Cortex of kidney (tissue), 1 donor: ENCODE measurements at places on chromosomes 12 and 14.

- no peak for DNase-seq
Measured at GRCh38 chr14:105168496-105168978, at the start of gene JAG2. TSS of gene JAG2 (minus strand) at chr14:105168776. CDS start at chr14:105168420, 356 bp downstream.

- DNase-seq = no peak
Measured at GRCh38 chr12:26713885-26714383, 119.1 kb downstream of the ITPR2 start.

DNA sequence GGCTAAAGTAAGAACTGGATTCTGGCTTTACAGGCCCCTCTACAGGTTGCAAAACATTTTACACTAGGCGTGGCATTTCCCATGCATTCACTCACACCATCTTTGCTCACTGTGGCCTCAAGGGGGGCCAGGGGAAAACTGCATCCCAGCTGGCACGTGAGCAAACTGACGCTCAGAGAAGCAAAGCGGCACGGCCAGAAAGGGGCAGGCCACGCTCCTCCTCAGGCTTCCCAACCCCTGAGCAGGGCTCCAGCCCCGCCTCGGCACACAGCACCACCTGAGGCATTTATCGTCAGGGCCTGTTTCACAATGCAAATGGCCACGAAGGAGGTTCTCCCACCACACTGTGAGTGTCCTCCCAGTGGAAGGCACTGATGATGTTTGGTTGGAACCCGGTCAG, 90.8 kb downstream of the BCL11B start:
- DNase-seq = no peak

DNA sequence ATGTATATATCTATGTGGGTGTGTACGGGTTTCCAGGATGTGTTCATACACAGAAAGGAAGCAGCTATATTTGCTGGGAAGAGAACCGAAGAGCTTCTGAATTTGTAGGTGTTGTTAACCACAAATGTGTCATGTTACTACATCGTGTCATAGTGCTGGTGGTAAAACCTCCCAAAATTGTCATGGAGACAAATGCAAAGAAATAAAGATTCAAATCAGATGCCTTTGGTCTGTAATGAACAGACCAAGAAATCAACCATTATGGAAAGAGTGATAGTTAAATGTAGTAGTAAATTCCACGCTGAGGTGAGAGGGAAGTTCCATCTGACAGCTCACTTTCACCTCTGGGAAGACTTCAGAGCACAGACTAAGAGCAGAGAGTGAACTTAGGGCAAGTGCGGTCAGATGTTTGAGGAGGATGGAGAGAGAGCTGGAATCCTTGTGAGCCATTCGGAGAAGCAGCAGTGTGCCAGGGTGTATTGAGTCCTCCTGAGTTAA, 487.5 kb downstream of the TMEM121 start:
- no peak for DNase-seq

DNA sequence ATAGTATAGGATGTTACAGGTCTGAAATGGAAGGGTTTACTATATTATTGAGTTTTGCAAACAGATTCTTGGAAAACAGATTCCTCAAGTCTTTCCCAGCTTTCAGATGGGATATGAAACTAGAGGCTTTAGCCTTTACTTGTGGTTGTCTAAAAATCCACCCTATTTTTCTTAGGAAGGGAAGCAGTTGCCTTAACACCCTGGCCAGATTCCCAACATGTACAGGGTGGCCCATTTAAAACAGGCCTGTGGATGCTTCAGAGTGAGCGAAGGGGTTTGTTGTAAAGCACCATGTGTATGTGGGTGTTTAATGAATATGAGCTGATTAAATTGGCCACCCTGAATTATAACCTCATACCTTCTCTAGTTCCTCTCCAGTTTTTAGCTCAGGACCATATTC, 415.9 kb downstream of the ZFP36L1 start:
- no peak for DNase-seq

- DNase-seq = no peak
Measured at GRCh38 chr12:73612551-73612950, 925.1 kb upstream of the ATXN7L3B start.

GRCh38 chr12:130661486-130662255, 54.4 kb downstream of the RIMBP2 start:
- DNase-seq = no peak

- DNase-seq = no peak
Measured at GRCh38 chr12:51798501-51798900, 50.0 kb downstream of the FIGNL2 start.

DNA sequence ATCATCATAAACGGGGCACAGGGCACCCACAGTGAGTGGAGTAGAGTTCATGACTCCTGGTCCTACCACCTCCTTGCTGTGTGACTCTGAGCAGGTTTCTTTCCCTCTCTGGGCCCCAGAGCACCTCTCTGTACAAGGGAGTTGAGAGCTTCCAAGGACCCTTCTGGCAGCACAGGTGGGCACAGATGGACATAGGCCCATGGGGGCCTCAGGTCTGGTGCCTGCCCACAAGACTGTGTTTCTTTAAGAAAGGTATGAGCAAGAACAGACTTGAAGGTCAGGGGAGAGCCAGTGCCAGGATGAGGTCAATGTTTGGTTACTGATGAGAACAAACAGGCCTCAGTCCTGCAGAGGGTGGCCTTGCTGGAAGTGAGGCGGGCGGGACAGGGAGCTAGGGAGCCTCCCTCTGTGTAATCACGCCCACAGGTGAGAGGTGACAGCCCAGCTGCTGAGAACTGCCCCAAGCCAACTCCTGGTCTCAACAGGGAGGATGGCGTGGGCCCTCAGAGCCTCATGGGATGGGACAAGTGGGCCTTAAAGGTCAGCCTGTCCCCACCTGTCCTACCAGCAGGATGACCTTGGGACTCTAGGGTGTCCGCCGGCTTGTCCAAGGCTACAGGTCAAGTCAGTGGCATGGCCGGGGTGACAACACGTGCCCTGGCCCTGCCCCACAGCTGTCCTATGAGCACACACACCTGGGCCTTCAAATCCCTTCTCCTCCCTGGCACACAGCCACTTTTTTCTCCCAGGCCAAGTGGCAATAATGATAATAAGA, 49.1 kb downstream of the CCDC85C start:
- DNase-seq = no peak

GRCh38 chr12:55663391-55663790, 26.7 kb downstream of the OR10P1 start:
- DNase-seq = no peak

DNA sequence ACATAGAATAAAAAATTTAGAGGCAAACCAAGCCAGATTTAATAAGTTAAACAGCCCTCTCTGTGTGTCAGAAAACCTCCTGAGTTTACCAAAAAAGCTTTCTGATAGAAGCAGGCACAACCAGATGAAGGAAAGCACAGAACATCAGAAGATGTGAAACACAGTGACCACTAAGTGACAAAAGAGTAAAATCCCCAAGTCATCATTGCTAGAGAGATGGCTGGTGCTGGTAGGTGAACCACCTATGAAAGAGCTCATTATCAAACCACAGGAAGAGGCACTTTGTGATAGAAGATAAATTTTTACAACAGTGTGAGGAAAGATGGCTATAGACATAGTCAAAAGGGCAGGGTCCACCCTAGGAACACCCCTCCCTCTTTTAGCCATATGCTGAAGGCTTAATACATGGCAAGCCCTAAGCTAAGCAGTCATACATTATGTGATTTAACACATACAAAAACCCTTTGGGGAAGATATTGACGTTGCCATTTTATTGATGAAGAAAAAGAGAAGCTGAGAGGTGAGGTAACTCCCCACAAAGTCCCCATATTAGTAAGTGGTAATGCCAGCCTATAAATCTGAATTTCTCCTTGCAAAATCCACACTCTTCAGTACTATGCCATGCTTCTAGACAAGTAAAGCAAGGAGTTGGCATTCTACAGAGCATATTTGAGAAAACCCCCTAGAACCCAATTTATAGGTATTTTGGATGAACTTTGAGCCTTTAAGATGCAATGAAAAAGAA, 449.9 kb downstream of the LRIG3 start:
- DNase-seq = no peak

DNA sequence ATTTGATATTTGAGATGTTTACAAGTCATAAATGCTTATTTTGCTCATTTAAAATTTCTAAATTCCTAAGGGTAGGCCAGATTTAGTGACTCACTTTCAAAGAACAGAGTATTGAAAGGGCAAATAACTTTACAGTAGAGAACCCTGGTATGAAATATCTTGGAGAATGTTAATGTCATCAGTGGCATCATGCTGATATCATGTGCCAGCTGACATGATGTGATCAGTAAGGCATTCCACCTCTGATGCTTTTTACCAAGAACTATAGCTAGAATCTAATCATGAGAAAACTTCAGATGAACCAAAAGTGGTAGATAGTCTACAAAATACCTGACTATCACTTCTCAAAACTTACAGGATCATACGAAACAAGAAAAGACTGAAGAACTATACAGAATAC, 2.9 kb upstream of the FLRT2 start:
- DNase-seq = no peak

GRCh38 chr14:60014402-60014801, 77.3 kb upstream of the PCNX4 start:
- DNase-seq = no peak

- DNase-seq = no peak
Measured at GRCh38 chr12:82682851-82683261, 3.9 kb upstream of the TMTC2 start.

DNA sequence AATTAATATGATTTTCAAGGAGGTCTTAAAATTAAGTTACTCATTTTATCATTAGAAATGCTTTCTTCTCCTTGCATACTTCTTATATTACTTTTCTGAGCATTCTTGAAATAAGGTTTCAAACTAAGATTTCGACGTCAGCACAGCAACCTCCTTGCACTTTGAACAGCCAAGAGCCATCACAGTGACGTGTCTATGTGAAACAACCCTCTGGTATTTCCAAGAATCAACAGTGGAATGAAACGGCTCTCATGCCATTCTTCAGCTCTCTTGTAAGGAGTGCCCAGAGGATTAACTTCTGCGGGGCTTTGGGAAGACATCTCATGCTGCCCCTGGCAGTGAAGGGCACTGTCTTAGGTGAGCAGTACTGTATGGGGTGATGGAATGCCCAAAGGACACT, 109.2 kb downstream of the EFCAB11 start:
- no peak for DNase-seq

DNA sequence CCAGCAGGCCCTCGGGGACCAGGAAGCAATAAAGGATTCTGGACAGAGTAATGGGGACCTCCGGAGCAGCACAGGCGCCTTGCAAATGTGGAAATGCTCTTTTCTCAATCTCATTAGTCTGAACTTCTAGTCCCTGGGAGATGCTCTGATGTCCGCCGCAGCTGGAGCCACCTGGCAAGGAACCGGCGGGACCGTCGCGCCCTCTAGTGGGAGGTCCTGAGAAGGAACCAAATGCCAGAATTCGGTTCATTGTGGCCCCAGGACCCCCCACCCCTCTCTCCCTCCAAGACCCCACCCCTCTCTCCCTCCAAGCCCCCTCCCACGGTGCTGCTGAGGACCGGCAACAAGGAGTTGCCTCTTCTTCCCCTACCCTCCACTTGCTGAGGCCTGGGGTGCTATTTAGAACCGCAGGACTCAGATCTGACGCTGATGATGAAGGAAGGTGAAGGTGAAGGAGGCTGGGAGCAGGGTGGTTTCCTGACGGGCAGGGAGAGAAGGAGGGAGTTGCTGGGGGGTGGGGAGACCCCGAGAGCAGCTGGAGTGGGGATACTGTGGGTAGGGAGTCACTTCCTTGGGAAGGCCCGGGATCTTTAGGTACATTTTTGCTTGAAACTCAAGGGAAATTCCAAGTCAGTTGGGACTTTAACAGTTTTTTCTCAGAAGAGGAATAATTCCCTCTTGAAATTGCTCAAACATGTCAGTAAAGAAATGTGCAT, 42.5 kb downstream of the SMIM41 start:
- DNase-seq = no peak

- no peak for DNase-seq
Measured at GRCh38 chr14:104393199-104393897, 186.2 kb upstream of the C14orf180 start.

DNA sequence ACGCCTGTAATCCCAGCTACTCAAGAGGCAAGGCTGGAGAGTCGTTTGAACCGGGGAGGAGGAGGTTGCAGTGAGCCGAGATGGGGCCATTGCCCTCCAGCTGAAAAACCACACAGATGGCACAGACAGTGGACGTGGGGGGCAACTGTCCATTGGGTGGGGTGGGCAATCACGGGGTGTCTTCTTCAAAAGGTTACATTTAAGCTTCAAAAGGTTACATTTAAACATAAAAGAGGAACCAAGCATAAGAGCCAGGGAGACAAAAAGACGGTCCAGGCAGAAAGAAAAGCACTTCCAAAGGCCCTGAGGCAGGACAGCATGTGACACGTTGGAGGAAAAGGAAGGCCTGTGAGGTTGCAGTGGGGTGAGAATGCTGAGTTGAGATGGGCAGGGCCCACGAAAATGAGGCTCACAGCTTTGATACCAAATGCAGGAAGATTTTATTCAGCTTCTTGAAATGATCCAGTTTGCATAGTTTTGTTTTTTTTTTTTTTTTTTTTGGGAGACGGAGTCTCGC, 10.7 kb downstream of the SCARB1 start:
- no peak for DNase-seq

DNA sequence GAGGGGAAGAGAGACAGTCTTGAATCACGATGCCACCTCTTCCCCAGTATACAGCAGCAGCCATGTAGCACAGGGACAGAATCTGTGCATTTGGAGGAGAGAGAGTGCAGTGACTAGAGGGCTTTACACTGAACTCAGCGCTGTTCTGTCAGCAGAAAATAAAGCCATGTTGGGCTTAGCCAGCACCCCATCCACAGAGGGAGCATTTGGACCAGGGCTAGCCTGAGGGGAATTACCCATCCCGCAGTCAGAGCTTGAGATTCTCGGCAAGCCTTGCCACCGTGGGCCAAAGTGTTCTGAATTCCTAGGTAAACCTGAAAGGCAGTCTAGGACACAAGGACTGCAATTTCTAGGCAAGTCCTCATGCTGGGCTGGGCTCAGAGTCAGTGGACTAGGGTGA, 120.4 kb upstream of the CNOT2 start:
- no peak for DNase-seq

- no peak for DNase-seq
Measured at GRCh38 chr14:104855532-104856090, 9.5 kb upstream of the CEP170B start.

DNA sequence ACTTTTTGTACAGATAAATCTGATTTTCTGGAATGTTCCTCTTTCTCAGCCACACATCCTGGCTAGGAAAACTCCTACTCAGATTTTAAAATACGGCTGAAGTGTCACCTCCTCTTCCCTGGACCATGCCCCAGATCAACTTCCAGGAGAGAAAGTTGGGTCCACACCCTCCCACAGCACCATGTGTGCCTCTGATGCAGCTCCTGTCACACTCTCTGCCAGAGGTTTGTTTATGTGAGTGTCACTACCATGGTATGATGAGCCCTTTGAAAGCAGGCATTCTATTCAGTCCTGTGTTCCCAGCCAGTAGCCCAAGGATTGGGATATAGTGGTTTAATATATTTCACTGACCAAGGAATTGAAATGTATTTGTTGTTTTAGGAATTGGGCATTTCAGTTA, 287.2 kb upstream of the ATP2B1 start:
- DNase-seq = no peak

DNA sequence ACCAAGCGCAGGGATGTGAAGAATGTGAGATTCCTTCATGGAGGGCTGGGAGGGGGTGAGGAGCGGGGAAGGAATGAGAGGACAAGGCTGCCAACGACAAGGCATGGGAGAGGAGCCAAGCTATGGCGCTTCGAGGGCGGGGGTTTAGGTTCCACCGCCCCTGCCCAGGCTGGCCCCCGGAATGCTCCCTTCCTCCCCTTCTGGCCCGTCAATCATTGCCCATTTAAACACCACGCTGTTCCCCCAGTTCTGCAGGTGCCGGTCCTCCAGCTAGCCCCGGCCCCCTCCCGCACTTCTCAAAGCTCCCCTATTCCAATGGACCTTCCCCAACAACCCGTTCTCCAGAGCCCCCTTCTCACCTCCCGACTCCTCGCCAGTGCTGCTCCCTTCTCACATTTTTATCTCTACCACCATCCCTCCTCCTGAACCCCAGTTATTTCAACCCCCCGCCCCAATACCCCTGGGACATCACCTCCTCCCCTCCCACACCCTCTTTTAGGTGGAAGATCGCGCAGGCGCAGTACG, 428 bp downstream of the RNF41 start:
- DNase-seq = no peak
